NCI-H69 (cell line): ENCODE measurements at places on chromosomes 13 and 19.

DNA sequence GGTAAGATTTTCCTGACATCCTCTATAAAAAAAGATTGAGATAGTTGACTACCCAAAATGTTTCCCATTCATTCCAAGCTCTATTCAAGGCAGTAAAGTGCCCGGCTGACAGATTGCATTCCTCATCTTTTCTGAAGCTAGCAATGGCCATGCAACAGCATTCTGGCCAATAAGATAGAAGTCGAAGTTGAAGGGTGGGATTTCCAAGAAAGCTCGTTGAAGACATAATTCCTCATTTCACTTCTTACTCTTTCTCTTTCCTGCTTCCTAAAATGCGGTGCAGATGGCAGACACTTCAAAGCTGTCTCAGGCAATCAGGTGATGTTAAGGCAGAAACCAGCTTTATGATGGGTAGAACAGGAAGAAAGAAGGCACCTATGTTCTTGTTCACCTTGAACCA lies 13.4 kb upstream of the ALOX5AP start:
- DNase-seq: no peak

DNA sequence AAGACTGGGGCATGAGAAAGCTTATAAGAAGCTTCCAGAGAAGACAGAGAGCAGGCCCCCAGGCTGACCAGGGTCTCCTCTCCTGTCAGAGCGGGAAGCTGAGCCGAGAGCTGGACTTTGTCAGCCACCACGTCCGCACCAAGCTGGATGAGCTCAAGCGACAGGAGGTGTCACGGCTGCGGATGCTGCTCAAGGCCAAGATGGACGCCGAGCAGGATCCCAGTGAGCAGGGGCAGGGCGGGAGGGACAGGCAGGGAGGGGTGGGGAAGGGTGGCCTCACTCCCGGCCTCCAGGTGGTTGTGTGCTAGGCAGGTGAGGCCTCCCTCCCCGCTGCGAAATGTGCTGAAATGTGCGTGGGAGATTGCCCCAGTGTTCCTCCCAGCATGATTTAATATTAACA lies 5.6 kb downstream of the NUCB1 start:
- no peak for DNase-seq

DNA sequence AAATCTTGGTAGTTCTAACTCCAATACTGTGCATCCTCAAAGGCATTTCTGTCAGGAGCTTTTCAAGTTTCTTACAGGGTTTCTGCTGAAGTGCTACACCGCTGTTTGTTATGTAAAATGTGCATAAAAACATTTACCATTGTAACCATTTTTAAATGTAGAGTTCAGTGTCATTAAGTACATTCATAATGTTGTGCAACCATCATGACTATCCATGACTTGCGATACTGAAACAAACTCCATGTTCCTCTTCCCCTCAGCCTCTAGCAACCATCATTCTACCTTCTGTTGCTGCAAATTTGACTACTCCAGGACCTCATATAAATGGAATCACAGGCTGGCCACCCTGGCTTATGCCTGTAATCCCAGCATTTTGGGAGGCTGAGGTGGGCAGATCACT lies 14.4 kb upstream of the SLC25A42 start:
- DNase-seq: no peak

- no peak for DNase-seq
These were observed 114.4 kb downstream of the ZDHHC20 start for GRCh38 chr13:21344662-21345176.

DNA sequence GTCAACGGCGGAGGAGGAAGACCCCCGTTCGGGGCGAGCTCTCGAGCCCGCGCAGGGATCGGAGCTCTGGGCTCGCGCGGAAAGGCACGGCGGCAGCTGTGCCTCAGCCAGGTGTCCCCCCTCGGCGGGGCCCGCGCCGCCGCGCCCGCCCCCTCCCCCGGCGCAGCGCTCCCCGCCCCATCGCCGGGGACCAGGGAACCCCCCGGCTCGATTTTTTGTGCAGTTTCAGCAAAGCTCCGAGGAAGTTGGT lies 110.0 kb downstream of the KCNRG start:
- DNase-seq: no peak

- no peak for DNase-seq
These were observed 18.9 kb upstream of the EPHX3 start for GRCh38 chr19:15251010-15251748.

GRCh38 chr13:34207872-34208271 lies 389.9 kb downstream of the RFC3 start:
- no peak for DNase-seq

GRCh38 chr13:36819739-36820090 lies 693 bp downstream of the RFXAP start:
- DNase-seq: peak; percentile 60

DNA sequence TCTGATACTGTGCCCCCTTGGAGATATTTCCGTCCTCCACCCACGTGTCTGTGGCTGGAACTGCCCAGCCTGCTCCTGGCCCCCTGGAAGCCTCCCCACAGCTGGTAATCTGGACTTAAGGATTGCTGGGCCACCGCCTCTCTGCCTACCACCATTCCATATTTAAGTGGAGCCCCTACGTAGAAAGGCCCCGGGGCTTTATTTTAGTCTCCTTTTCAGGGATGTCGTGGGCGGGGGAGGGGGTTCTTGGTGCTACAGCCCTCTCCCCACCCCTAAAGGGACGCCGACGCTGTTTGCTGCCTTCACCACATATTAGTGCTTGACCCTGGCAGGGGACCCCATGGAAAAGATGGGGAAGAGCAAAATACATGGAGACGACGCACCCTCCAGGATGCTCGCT lies 2.7 kb upstream of the NOP53 start:
- DNase-seq: peak; percentile 42

- no peak for DNase-seq
These were observed 5.1 kb upstream of the RETN start for GRCh38 chr19:7663706-7664105.

- no peak for DNase-seq
These were observed 87.6 kb upstream of the MLNR start for GRCh38 chr13:49132479-49133002.

GRCh38 chr19:51263808-51264207 lies 12.9 kb downstream of the SIGLECL1 start:
- no peak for DNase-seq

DNA sequence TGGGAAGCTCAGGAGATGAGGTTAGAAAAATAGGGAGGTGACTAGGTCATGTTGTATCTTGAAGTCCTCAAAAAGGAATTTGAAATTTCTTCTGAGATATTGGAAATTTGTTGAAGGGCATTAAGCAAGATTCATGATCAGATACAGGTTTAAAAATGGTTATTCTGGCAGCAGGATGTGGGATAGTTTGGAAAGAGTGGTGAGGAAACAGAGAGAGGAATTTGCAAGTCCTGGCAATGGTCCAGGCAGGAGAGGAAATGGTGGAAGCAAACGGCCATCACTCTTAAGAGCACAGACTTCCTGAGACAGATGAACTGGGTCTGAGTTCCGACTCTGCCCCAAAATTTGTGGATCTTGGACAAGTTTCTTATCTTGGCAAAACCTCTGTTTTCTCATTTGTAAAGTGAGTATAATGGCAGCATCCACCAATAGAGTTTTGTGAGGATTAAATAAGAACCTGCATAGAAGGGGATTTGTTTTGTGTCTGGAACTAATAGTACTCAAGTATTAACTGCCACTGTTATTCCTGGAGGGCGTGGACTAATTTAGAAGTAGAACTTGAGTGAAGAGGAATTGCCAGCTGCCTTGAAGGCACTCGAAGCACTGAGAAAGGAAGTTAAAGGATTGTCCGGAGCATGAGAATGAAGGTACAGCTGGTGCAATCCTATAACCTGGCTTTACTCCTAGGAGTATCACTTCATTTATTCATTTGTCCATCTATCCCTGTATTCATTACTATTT lies 99.6 kb downstream of the CCNA1 start:
- DNase-seq: no peak
